ENCODE measurements at places on chromosomes 5 and 9.
A peak's percentile ranks its signal among the peaks of the same experiment; 100 is the strongest.

DNA sequence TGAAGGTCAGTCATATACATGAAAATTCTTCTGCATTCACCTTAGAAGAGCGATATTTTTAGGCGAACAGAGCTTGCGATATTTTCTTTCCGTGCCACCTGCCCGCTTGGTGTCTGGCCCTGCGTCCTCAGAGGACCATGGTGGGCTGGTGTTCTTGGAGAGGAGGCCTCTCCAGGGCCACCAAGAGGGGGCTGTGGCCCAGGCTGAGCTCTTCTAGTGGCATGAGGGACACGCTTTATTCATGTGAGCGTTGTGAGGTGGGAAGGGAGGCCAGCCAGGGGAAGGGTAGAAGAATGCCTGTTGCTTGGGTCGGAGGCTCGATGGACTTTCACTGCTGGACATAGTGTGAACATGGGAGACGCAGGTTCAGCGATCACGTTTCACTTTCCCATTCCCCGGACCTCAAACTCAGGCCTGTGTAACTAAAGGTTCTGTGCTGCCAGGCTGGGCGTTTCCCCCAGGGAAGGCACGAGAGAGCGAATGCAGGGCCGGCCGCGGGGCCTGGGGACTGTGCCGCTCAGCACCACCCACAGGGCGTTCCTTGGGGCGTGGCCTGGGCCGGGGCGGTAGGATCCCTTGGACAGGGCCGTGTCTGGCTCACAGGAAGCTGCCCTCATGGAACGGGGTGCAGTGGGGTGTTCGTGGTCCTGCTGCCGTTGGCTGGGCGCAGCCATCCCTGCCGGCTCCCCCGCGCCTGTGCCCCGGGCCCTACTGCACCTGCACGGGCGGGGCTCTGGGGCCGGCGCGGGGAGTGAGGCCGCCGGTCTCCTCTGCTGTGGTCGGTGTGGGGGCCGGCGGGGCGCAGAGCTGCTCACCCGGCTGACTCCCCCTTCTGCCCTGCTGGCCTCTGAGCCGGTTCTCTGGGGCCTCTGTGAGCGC is 40.7 kb upstream of the CLPTM1L start:
- DNase-seq: peak; percentile 96

- no peak for DNase-seq
These were observed 19.2 kb downstream of the ZNF354C start for GRCh38 chr5:179079165-179079987.

- DNase-seq: no peak
These were observed 80.0 kb downstream of the ZNF622 start for GRCh38 chr5:16385516-16386090.

DNA sequence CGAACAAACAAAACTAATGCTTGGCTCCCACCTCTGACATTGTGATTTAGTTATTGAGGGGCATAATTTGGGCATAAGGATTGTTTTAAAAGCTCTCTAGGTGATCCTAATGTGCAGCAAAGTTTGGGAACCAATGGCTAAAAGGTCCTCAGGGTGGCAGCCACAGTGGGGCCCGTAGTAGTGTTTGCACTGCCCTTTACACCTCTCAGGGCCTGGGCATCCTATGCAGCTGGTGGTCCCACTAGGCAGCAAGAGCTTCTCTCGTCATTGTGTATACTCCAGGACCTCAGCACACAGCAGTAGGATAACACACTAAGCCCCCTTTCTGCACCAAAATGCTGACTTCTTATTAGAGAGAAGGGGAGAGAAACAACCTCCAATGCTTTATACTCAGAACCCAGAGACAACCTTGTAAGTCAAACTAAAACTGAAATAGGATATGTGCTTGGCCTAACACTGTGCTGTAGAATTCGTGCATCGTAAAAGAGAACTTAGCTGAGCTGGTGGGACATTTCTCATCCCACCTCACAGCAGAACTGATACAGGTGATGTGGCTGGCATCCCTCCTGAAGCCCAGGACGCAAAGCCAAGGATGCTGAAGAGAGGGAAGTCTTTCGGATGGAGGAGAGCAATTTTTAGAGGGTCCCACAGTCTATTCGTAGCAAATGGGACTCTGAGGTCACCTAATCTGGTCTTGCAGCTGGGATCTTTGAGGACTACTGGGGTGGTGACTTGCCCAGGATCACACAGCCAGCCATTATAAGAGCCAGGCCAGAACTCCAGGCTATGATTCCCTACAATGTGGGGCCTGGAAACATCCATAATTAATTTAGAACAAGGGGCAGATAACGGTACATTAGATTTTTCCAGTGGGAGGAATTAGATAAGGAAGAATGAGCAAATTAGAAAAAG is 1.2 kb downstream of the GLRX start:
- DNase-seq: no peak

DNA sequence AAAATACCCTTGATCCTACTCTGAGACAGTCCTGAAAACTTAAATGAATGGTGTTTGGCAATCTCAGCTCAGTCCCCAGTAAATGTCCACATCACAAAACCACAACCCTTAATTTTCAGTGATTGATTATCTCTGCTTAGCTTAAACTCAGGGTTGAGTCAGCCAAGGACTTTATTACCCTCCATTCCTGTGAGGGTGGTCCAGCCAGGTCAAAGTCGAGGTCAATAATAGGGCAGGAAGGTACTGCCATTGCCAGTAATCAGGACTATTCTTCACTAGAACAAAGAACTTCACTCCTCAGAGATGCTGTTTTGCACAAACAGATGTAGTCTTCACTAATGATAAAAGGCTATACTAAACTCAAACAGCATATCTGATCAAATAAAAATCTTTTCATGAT is 499.4 kb downstream of the ISL1 start:
- DNase-seq: peak; percentile 41

GRCh38 chr9:1434052-1434767 is 384.1 kb downstream of the DMRT2 start:
- DNase-seq: peak; percentile 15

DNA sequence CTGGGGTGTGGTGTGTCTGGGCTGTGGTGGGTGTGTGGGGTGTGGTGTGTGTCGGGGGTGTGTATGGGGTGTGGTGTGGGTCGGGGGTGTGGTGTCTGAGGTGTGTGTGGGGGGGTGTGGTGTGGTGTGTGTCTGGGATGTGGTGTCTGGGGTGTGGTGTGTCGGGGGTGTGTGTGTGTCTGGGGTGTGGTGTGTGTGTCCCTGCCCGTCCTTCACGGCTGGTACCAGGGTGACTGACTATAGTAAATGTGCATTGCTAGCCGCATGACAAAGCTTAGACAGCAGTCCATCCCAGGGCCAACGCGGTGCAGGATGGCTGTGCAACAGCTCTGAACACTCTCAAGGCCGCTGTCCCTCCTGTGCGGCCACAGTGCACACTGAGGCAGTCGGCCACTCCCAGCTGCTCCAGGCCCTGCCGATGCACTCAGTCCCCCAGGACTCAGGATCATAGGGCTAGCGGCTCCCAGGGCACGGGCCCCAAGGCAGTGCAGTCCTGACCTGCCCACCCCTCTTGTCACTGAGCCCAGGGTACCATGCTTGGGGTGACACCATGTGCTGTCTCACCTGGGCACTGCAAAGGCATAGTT is 54.0 kb downstream of the SECISBP2 start:
- DNase-seq: no peak

GRCh38 chr5:62600560-62601252 is 22.1 kb downstream of the LRRC70 start:
- DNase-seq: no peak

DNA sequence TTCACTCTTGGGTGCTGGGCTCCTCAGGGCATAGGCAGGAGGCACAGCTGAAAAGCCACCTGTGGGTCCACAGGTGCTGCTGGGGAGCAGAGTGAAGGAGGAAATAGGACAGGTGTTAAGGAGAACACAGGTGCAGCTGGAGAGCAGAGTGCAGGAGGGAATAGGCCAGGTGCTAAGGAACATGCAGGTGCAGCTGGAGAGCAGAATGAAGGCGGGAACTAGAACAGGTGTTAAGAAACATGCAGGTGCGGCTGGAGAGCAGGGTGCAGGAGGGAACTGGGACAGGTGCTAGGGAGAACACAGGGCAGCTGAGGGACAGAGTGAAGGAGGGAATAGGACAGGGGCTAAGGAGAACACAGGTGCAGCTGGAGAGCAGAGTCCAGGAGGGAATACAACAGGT is 43.8 kb upstream of the PLEKHG4B start:
- no peak for DNase-seq

- no peak for DNase-seq
These were observed 27.2 kb upstream of the FOXI1 start for GRCh38 chr5:170078458-170078857.

DNA sequence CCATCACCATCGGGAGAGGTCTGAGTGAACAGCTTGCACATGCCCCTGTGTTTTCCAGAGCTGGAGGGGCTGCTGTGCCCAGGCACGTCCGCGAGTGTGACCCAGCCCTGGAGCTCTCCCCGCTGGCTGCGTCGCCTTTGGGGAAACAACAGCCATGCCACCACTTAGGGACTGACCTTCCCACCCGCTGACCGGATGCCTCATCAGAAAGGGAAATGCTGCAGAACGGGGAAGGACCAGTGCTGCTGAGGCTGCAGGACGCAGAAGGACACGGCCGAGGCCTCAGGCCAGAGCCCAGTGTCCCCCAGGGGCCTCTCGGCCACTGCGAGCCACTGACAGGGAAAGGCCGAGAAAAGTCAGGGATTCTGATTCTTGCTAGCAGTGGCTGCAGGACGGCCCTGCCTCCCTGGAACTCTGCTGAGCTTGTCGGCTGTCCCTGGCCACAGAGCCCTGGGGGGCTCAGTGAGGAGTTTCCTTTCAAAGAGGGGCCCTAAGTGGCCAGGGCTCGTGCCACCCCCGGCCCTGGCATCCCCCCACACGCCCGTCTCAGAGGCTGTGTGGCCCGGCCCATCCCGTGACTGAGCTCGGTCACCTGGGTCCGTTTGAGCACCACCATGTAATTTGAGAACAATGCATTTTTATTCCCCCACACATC is 130.8 kb downstream of the ZNF354C start:
- no peak for DNase-seq

DNA sequence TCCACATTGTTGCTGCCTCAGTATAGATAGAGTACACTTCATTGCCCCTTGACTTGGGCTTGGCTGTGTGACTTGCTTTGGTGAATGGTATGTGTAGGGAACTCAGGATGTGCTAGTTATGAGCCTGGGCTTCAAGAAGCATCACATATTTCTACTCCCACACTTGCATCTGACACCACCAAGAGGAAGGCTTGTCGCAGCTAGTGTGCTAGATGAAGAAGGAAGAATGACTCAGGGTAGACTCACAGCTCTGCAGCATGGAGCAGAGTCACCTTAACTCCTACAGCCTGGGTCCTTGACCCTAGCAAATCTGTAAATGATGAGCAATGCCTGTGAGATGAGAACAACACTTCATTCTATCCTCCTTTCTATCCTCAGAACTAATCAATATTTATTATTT is 261.8 kb downstream of the ASTN2 start:
- DNase-seq: no peak

- DNase-seq: peak; percentile 62
These were observed 269.4 kb downstream of the CWC27 start for GRCh38 chr5:65037831-65038815.

DNA sequence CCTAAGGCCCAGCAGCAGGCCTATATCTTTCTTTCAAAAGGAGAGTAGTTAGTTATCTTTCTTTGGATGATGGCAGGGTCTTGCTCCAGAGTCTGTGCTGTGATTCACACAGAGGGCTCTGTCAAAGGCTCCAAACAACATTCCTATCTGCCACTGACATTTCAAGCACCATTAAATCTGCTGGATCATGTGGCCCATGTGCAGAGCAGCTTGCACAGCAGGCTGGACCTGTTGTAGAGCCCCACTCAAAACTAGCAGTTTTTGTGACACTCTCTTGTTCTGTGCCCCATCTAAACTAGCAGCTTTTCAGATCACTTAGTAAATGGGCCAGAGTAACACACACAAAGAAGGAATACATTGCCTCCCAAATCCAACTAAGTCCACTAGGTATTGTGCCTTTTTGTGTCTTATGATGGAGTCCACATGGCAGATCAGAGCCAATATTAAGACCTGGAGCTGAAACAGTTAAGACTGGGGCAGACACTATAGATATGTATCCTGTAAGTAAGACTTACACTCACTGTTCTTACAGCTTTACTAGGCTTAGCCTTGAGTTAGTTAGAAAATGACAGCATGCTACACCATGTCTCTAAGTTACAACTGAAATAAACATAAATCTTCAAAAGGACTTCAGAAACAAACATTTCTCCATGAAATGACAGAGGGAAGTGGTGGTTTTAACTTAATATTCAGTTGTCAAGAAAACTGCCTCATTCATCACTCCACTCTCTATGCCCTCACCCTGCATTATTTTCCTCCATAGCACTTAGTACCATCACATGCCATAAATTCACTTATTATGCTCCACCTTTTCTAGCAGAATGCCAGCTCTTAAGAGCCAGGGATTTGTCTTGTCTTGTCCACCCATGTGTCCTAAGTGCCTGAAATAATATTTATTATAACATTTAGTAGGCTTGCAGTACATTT is 400.9 kb downstream of the RAB3C start:
- DNase-seq: no peak

DNA sequence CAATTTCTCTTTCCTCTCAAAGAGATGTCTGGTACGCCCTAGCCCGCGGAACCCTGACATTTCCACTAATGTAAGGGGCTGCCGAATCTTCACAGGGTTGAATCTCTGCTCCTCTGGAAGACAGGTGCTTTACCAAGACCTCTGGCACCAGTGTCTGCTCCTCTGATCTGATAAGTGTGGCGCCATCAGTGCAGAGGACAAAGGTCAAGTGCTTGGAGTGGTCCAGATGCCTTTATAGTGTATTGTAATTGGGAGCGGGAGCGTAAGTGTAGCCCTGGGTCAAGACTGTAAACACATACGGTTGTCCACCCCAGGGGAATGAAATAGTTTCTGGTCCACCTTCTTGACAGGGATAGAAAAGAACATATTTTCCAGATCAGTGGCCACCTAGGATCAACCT is 17.7 kb downstream of the ADAMTSL2 start:
- no peak for DNase-seq

GRCh38 chr9:131734165-131734610 is 5.7 kb downstream of the RAPGEF1 start:
- no peak for DNase-seq

DNA sequence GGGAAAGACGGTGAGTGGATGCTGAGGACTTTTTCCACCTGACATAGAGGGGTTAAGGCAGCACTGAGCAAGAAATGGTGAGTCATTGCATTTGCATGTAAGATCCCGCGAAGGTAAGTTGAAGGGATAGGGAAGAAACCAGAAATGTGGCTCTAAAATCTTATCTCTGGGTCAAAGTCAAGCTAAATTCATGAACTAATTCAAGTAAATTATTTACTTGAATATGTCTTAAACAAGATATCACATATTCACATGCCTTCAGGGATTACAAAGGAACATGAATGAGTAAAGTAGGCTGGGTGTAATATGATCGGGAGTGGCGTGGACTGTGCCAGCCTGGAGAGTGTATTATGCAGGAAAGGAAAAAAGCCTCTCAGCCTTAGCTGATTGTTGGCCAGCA is 74.4 kb upstream of the EQTN start:
- peak; percentile 42 for DNase-seq
